ENCODE measurements at places on chromosomes 6 and 20.

DNA sequence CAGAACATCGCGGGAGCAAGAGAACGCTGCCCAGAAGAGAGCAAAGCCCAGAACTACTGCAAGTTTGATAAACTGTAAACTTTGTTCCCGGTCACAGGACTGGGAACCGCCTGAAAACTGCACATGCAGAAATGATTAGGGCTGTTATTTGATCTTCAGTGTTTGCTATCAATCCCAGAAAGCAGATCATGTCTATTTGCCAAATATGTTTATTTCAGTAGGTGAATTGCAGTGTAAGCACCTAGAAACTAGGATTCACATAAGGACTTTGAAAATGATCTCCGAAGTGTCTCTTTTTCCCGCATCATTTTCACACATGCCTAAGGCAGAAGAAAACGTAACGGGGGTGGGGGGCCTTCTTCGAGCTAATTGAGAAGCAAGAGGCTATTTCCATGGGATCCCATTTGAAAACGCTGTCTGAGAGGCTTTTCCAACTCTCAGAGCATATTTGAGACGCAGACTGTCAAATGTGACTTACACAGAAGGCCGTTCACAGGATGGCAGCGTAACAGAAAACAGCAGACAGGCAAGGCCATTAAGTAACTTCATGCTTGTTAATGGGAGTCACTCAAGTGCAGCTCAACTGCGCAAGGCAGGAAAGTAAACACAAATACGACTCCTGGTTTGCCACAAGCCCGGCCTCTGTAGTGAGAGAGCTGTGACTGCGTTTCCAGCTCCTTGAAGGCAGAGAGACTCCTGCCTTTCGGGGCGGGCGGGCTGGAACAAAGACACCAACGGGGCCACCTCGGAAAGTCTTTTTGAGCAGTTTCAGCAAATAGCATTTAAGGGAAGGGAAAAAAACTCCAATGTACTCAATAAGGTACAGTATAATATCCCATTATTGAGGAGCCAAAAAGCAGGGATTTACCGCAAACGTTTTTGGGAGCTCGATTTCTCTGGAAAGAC is 144.7 kb upstream of the ZNF217 start:
- DNase-seq, result no peak

- no peak for DNase-seq
Measured at GRCh38 chr20:40307268-40307667, 381.8 kb downstream of the MAFB start.

GRCh38 chr6:68728159-68728979 is 93.3 kb downstream of the ADGRB3 start:
- DNase-seq, result no peak

DNA sequence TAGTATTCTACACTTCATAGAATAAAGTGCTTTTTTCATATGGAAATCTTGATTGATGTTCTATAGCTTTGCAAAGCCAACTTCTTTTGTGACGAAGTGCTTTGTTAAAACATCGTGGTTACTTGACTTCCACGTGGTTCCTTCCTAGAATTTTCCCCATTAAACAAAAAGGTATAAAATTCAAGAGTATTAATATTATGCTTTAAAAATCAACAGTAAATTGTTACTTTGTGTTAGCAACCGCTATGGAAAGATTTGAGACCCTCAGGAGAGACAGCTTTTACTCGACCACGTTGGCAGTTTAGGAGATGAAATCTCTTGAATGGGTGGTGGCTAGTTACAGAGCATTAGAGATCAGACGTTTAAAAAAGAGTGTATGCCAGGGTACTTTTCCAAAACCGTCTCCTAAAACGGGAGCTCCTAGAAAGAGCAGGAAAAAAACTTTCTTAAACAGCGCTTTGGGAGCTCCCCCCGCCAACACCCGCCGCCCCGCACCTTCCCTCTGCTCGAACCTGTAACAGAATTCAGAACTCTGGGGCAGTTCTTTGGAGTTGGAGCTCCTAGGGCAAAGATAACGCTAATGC is 920 bp downstream of the GJA1 start:
- DNase-seq, result no peak

- no peak for DNase-seq
Measured at GRCh38 chr20:51616060-51616459, 73.5 kb upstream of the NFATC2 start.

Measured in GOT3 (cell line).